ENCODE measurements at places on chromosomes 7 and 10.

- DNase-seq: no peak
Observed at GRCh38 chr7:148114804-148115203, 475.8 kb upstream of the C7orf33 start.

- no peak for DNase-seq
Observed at GRCh38 chr7:36923943-36924436, 199.7 kb upstream of the AOAH start.

GRCh38 chr7:27619492-27619891, 43.2 kb downstream of the HIBADH start:
- no peak for DNase-seq

DNA sequence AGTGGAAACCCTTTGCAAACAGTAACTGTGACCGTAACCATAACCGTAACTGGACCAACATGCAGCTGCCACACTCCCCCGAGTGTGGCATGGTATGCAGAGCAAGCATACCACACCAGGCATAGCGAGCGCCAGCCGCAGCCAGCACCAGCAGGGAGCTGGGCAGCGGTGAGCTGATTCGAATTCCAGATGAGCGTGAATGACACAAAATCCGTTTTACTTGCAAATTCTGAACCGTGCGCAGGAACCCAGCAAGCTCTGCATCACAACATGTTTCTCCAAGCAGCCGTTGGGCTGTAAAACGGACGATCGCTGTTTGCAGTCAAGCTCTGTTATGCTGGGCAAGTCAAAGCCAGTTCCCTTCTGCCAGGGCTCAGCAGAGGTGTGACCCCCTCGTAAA, 111.1 kb downstream of the OAT start:
- DNase-seq: no peak

DNA sequence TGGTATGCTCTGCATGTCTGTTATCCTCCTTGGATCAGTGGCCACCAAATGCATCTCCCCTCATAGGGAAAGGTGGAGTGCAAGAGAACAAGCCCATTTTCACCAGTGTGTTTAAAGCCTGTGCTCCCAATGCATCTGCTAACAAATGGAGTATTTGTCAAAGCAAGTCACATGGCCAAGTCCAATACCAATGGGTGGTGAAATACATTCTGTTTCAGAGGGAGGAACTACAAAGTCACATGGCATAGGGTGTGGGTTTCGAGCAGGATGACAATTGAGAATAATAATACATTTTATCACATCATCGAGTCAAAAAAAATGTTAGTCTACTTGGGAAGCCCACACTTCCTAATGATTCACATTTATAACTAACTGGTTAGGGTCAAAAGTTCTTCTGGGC, 62.7 kb downstream of the SUGCT start:
- no peak for DNase-seq

DNA sequence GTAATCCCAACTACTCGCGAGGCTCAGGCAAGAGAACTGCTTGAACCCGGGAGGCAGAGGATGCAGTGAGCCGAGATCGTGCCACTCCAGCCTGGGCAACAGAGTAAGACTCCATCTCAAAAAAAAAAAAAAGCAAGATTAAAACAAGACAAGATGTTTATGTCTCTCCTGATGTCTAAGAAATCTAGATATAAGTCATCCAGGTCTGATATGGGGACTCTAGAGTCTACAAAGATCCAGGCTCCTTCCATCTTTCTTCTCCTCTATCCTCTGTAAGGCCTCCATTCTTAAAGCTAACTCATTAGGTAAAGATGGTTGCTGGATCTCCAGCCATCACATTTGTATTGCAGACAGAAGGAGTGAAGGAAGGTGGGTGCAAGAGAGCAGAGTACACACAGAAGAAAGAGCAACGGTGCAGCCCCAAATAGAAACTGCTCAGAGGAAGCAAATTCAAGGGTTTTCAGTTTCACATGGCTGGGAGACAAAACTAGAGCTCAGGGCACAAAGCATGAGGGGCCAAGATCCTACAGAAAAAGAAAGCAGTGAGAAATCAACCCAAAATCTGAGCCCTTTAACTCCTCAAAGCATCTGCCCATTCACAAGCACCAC, 57.6 kb downstream of the USP6NL start:
- DNase-seq: no peak

DNA sequence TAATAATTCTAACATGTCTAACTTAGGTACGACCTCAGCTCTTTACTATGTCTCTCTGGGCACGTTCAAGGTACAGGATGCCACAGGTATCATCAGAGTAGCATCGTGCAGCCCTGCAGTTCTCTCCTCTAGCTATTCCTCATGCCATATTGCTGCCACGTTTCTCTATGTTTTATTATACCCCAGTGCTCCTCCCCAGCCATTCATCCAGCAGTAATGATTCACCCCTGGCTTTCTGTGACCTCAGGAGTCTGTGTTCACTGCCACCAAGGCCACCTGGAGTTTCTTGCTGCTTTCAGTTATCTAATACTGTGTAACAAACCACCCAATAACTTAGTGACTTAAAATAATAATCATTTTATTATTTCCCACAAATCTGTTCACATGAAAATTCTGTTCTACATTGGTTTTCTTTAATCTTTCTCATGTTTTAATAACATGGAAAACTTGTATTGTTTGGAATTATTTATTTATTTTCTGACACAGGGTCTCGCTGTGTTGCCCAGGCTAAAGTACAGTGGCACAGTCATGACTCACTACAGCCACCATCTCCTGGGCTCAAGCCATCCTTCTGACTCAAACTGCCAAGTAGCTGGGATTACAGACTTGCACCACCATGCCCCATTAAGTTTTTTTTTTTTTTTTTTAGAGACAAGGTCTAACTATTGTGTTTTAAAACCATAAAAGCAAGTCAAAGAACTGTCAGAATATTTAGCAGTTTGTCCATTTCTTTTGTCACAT, 21.8 kb downstream of the REEP3 start:
- no peak for DNase-seq

- DNase-seq: no peak
Observed at GRCh38 chr7:21504021-21504420, 38.8 kb upstream of the DNAH11 start.

GRCh38 chr7:141167381-141167964, 93.6 kb downstream of the TMEM178B start:
- no peak for DNase-seq

DNA sequence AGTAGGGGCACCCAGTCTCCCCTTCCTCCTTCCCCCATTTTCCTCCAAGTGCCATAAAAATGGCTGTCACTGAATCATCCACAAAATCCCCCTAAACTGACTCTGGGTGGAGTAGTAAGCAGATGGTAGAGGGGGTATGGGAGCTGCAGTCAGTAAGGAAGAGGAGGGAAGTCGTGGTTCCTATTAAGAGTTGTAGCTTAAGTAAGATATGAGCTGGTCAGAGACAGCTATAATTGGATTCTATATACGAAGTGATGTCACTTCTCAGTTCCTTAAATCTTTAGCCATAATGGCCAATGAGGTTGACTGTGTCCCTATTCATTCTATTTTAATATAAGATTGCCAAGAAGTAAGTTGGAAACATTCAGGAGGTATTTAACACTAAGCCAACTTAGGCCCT, 131.7 kb downstream of the SLC16A9 start:
- no peak for DNase-seq

- DNase-seq: no peak
Observed at GRCh38 chr10:89391907-89392756, at the start of gene IFIT1. Gene IFIT1, plus strand, starts transcription at chr10:89392623. Its CDS starts 90 bp downstream, at chr10:89392713.

DNA sequence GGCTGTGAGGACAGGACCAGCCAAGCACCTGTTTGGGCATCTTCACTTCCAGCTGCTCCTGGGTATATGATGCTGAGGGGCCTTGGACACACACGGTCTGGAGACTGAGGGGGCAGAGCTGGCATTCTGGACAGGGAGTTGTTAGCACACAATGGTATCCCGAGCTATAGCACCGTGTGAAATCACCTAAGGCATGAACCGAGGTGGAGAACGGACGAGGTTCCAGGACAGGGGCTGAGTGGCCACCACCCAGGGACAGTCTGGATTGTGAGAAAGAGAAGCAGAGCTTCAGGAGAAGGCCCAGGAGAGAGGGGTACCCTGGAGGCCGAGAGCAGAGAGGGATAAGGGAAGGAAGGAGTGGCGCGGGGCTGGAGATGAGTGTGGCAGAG, 571.8 kb downstream of the TCERG1L start:
- no peak for DNase-seq

GRCh38 chr10:51066231-51066630, 8.1 kb upstream of the PRKG1 start:
- no peak for DNase-seq

GRCh38 chr10:88886557-88886956, 6.5 kb downstream of the STAMBPL1 start:
- DNase-seq: peak; percentile 4

DNA sequence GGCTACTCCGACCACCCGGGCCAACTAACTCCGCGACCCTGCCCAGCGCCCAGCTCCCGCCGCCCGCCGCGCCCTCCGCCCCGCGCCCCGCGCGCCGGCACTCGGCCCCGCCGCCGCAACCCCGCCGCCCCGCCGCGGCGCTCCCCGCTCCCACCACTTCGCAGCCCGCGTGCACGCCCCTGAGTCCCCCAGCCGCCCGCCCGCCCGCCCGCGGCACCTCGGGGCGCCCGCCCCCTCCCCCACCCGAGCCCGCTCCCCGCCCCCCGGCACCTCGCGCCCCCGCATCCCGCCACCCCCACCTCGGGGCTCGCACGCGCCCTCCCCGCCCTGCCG, 598 bp downstream of the JAZF1 start:
- DNase-seq: no peak

- DNase-seq: no peak
Observed at GRCh38 chr10:98892523-98892922, 343.1 kb downstream of the HPSE2 start.

DNA sequence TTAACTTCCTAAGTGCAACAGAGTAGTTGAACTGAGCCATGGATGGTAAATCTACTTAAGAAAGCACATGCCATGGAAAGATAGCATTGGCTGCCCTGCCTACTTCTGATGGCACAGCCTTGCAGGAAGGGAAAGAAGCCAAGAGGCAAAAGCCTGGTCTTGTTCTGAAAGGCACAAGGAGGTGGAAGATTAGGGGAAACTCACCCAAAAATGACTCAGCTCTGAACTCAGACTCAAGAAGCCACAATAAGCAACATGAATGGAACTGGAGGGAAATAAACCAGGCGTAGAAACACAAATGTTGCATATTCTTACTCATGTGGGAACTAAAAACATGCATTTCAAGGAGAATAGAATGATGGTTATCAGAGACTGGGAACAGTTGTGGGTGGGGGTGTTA, 20.8 kb upstream of the ALOX5 start:
- DNase-seq: no peak

DNA sequence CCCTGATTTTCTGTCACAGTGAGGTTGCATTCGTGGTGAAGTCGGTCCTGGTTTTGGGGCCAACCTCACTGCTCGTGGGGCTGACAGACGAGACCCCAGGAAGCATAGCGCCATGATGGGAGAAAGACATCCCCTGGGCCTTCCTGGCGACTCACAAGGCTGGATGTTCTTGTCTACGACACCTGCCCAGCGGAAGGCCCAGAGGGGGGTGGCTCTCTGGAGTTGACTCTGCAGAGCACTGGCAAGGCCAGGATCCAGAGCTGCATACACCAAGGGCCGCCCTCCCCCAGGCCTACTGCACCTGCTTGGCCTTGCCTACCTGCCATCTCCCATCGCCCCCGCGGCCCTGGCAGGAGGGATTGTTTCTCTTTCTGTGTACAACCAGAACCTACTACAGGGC, 608.9 kb downstream of the PTPRN2 start:
- DNase-seq: no peak

DNA sequence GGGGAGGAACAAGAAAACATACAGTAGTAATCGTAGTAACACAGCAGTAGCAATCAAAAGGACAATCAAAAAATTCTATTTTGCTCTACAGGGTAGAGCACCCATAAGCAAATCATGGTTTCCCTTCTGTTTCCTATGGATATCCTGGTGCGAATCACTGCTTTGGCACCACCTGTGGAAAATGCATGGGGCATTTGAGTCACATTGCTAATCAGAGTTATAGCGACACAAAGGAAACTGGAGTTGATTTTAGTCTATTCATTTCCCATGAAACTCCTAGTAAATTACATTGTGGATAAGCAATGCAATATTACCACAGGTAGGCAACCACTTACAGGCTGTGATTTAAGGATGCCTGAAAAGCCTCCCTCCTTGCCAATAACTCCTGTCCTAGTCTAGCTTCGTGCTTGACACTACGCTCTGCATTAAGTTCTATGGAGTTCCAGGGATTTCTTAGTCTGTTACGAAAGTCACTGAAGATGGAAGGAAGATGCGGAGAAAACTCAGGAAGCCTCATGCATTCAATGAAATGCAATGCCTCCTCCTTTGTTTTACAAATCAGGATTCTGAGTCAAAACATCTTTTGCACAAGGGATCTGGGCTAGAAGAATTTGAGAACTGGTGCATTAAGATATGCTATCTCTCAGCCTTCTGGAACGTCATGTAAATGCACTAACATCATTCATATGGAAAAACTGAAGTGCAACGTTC, 188.4 kb downstream of the DGKI start:
- DNase-seq: no peak

DNA sequence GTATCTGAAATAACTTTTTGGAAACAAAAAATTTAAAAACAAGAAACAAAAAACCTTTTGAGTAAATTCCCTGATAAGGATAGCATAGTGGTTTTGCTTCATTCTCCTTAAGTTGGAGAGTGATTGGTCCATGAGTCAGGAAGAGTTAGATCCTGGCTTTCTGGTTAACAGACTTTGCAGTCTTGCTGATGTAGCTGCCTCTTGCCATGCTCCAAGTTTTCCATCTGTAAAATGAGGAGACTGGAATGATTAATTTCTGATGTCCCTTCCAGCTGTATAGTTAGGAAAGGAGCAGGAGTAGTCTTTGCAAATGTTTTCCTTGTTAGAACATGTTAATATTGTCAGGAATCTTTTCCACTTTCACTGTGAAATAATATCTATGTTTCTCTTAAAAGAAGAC, 266.6 kb downstream of the DNAJB9 start:
- no peak for DNase-seq

- no peak for DNase-seq
Observed at GRCh38 chr7:124460056-124460450, 305.5 kb downstream of the GPR37 start.

DNA sequence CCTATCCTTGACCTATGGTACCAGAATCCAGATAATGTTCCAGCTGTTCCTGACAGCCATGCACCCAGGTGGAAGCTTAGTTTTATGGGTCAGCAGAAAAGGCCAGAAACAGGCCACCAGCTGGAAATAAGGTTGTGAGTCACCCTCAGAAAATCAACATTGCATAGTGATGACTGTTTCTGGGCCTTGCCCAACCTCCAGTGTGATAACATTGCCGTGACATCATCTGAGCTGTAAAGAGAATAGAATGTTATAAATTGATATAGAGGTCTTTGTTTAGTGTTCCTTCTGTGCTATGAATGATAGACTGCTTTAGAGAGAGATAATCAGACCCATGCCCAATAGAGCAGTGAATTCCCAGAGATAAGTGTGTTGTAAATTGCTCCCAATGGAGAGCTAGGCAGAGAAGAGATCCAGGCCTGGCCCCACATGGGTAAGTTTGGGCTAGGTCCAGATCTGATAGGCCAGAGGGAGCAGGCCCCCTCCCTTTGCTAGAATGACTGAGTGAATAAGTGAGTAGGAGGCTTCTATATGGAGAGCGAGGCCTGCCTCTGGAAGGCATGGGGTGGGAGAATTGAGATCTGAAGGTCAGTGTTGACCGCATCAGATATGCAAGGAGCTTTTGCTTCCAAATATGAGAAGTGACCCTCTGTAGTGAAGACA, 14.2 kb upstream of the HPS1 start:
- no peak for DNase-seq
